ENCODE measurements at places on chromosomes 1 and 21.

DNA sequence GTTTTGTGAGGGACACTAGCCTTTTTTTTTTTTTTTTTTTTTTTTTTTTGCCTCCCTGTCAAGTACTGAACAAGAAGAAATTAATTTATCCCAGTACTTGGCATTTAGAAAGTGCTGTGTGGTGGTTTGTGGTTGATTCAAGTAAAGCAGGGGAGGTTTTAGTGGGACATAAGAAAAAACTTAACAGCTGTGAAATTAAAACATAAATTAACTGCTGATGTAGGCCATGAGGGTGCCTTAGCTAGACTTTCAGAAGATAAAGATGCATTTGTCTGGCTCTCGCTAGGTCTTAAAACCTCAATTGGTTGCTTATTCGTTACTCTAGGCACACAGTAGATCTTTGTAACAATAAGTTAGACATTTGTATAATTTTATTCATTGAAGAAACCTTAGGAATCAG is 52.3 kb downstream of the SPATA46 start:
- no peak for DNase-seq

GRCh38 chr1:33300673-33301072 is 20.2 kb downstream of the A3GALT2 start:
- no peak for DNase-seq

DNA sequence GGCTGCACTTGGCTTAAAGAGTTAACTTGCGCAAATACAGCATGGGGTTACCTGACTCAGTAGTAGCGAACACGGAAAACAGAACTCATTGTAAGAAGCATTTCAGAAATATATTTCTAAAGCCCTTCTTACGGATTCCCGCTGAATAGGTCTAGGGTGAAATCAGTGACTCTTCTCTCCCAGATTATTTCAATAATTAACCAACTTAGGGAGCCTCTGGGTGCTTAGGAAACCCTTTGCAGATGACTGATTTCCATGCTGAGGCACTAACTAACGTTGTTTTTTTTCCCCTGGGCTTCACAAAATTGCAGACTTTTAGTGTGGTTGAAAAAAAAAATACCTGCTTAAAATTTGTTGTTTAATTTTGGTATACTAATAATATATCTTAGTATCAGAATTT is 40.3 kb downstream of the BTG3 start:
- no peak for DNase-seq

DNA sequence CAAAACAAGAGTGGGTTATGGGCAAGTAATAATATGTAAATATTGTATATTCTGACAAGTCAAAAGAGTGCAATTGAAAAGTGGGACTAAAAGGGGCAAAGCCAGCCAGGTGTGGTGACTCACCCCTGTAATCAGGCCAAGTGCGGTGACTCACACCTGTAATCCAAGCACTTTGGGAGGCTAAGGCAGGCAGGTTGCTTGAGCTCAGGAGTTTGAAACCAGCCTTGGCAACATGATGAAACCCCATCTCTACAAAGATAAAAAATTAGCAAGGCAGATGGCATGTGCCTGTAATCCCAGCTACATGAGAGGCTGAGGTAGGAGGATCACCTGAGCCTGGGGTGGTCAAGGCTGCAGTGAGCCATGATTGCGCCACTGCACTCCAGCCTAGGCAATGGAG is 304.0 kb downstream of the HHIPL2 start:
- DNase-seq, result no peak

- no peak for DNase-seq
Measured at GRCh38 chr1:227070638-227071285, 130.7 kb downstream of the COQ8A start.

- peak; percentile 96 for DNase-seq
Measured at GRCh38 chr1:21508580-21509350, 458 bp upstream of the ALPL start.

- DNase-seq, result peak; percentile 59
Measured at GRCh38 chr1:109783436-109783835, 19.7 kb upstream of the EPS8L3 start.

DNA sequence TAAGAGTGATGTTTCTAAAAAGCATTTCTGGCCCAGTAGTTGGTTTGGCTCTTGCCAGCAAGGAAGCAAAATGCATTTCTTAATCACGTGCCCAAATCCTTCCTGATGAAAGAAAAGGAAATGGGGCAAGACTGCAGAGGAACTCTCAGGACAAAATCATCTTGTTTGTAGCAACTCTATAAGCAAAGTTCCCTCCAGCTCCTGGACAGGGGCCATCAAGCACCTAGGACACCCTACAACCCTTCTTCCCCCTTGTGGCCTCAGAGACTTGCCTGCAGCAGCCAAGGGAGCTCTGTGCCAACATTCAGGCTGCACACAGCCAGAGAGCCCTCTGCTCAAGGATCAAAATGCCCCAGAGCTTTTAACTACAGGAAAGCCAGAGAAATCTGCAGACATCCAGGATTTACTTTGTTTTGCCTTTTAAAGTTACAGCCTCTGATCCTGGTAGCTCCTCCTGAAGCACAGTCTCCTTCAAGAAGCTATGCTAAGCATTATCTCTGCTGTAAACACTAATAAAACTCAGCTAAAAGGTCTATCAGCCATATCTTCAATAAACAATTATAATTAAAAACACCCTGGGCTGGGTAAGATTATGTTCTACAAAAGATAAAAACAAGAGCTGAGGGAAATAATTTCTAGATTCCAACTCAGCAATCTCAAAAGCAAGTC is 105.0 kb downstream of the KIAA0319L start:
- no peak for DNase-seq

DNA sequence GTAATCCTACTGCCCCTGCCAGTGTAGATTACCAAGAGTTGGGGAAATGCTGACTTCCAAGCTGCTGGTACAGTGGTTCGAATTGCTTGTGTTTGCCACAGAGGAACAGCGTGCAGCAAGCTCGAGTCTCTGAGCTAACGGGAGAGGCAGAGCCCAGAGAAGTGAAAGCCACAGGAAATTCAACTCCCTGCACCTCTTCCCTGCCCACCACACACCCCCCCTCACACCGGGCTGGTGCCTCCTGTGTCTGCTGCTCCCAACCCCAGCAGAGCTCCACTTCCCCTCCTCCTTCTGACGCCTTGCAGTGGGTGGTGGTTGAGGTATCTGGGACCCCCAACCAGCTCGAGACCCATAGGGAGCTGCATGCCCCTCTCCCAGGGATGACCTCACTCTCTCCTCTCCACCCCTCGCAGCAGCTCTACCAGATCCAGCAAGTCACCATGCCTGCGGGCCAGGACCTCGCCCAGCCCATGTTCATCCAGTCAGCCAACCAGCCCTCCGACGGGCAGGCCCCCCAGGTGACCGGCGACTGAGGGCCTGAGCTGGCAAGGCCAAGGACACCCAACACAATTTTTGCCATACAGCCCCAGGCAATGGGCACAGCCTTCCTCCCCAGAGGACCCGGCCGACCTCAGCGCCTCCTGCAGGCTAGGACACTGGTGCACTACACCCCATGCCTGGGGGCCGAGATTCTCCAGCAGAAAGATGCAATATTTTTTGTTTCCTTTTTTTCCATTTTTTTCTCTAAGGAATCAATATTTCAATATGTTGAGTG is 13.1 kb upstream of the KCNQ4 start:
- no peak for DNase-seq

GRCh38 chr1:42743317-42744147 is 3.5 kb upstream of the CLDN19 start:
- no peak for DNase-seq

- DNase-seq, result no peak
Measured at GRCh38 chr1:64282351-64282750, 78.9 kb downstream of the UBE2U start.

- DNase-seq, result no peak
Measured at GRCh38 chr21:35737449-35737848, 322.9 kb downstream of the SETD4 start.

GRCh38 chr1:155034318-155035208 is 939 bp downstream of the DCST1 start:
- DNase-seq, result no peak

GRCh38 chr1:55257958-55258357 is 42.8 kb upstream of the USP24 start:
- no peak for DNase-seq

DNA sequence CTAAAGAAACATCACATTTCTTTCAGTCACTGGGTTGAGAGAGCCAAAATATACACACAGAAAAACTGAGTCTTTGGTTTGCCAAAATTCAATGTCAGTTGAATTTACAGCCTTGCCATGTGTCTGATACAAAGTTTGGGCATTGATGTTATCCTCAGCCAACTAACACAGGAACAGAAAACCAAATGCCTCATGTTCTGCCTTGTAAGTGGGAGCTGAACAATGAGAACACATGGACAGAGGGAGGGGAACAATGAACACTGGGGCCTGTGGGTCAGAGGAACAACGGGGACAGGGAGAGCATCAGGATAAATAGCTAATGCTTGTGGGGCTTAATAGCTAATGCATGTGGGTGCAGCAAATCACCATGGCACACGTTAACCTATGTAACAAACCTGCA is 39.6 kb upstream of the C21orf91 start:
- no peak for DNase-seq

- no peak for DNase-seq
Measured at GRCh38 chr1:202012544-202013478, 2.4 kb downstream of the ELF3 start.

DNA sequence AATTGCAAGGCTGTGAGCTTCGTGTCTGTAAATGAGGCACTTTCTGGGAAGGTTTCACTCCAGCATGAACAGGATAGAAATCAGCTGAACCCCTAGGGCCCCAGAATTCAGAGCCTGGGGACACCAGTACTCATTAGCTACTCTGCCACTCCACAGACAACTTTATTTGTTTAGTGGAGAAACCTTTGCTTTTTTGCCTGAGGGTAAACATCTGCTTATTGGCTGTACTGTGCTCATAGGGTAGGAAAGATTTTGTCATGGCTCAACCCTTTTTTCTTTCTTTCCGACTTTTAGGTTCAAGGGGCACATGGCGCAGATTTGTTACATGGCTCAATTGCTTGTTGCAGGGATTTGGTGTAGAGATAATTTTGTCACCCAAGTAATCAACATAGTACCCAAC is 138.4 kb upstream of the BACE2 start:
- DNase-seq, result no peak

GRCh38 chr1:56202796-56203492 is 376.4 kb downstream of the PLPP3 start:
- no peak for DNase-seq

DNA sequence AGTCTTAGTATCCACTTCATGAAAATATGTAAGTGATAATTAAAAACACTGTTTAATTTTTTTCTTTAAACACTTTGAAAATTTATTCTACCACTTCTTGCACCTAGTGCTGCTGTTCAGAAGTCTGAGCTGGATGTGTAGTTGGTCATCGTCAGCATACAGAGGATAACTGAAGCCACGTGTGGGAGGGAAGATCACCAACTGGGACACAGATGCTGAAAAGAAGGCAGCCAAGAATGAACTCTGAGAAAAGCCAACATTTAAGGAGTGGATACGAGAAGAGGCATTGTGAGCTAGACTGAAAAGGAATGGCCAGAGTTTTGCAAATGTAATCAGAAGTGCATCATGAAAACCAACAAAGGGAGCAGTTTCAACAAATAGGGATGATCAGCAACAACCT is 24.6 kb upstream of the CLCA4 start:
- DNase-seq, result no peak

- DNase-seq, result no peak
Measured at GRCh38 chr1:203291201-203292096, 13.9 kb upstream of the BTG2 start.

DNA sequence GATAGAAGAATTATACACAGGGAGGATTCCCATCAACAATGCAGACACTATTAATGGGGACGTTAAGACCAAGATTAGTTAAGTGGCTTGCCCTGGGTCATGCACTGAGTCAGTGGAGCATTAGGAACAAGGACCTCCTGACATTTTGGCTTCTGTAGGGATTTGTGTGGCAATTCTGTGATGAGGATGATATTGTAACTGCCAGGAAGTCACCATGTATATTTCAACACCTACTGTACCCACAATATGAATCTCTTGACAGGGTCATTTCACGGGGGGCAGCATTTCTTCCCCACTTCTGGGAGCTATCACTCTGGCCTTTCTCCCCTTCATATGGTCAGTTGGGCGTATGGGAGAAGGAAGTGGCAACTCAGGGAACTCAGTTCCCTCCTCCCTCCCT is 134.9 kb downstream of the RUNX1 start:
- no peak for DNase-seq

DNA sequence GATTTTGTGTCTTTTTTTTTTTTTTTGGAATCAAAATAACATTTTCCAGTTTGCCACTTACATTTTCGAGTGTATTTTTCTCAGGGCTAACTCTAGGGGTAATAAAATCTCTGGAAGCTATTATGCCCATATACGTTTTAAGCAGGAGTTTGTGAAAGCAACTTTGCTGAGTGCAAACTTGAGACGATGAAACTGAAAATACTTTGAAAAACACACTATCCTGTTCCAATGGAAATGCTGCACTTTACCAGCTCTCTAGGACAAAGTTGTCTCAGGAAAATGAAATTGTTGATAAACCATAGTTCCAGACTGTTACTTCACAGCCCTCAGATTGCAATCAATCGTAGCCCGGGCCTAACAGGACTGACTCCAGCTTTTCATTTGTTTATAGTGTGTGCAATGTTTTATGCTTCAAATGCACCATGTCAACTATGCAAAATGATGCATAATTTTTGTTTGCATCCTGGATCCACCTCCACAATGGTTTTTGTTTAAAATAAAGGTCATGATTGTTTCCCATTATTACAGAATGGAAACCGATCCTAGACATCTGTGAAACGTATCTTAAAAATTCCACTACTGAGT is 220.6 kb upstream of the PKN2 start:
- DNase-seq, result no peak

GRCh38 chr1:203858055-203858454 is 3.3 kb upstream of the SNRPE start:
- DNase-seq, result no peak

GRCh38 chr21:35354078-35354477 is 305.0 kb upstream of the RUNX1 start:
- DNase-seq, result no peak

DNA sequence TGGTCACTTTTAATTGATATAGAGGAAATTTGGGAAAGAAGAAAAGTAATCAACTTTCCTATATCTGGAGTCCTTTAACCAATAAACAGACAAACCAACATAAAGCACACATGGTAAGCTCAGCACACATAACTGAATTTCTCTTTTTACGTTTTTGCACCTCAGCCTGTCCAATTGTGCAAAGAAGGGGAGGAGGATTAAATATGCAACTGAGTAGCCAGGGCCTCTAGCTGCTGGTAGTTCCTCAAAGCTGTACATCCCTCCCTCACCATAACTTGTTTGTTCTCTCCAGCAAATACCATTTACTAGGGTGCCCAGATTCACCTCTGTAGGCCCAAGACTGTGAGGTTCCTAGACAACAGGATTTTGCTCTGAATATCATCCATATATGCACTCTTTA is 25.4 kb downstream of the ST6GALNAC5 start:
- DNase-seq, result no peak

- no peak for DNase-seq
Measured at GRCh38 chr1:114712977-114713376, 3.6 kb downstream of the NRAS start.

All from nephron progenitor cell (in vitro differentiated cells).